Neuronal stem cell (in vitro differentiated cells): ENCODE measurements at places on chromosomes 3 and 15.

DNA sequence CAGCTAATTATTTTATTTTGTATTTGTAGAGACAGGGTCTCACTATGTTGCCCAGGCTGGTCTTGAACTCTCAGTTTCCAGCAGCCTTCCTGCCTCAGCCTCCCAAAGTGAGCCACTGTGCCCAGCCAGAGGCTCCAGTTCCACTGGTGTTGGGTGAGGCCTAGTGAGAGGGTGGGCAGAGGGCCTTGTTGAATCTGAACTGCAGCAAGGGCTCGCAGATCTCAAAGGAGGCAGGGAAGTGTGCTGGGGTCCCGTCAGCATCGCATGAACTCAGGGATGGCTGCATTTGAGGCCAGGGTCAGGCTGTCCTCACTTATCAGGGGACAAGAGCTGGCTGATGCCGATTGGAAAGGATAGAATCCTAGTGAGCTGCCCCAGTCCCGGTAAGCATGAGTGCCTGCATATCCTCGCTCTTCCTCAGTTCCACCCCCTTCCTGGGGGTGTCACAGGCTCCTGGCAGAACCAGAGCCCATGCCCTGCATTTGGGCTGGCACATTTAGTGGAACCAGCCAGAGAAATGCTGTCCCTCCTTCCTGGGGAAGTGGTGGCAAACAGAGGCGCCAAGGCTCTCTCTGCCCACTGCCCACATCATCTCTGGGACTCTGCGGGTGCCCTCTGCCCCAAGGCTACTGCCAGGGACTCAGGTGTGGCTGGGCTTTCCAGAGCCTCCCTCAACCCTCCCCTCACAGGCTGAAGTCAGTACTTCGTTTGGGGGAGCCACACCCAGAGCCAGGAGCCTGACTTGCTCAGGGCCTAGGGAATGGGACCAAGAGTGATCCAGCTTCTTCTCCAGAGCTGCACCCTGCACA, 24.1 kb downstream of the ALS2CL start:
- no peak for DNase-seq
- H3K4me3 ChIP-seq: no peak overlapping the region
- H3K36me3 ChIP-seq: no peaks in the 10 kb centered on the region
- no peak overlapping the region for H3K27ac ChIP-seq
- H3K4me1 ChIP-seq: peaks cover 8% of the 10 kb centered on the region
- no peaks in the 10 kb centered on the region for H3K27me3 ChIP-seq

GRCh38 chr3:181050738-181051137, 61.2 kb upstream of the DNAJC19 start:
- no peak overlapping the region for H3K4me3 ChIP-seq
- no peaks in the 10 kb centered on the region for H3K4me1 ChIP-seq
- DNase-seq: no peak
- no peak overlapping the region for H3K27ac ChIP-seq
- no peaks in the 10 kb centered on the region for H3K36me3 ChIP-seq

- H3K4me3 ChIP-seq: no peak overlapping the region
- no peaks in the 10 kb centered on the region for H3K27me3 ChIP-seq
- no peak for DNase-seq
- H3K4me1 ChIP-seq: peaks cover 5% of the 10 kb centered on the region
- no peak overlapping the region for H3K27ac ChIP-seq
- no peaks in the 10 kb centered on the region for H3K36me3 ChIP-seq
Observed at GRCh38 chr15:36617529-36618196, 38.2 kb downstream of the CDIN1 start.

GRCh38 chr15:66649235-66649984, 52.6 kb upstream of the SMAD6 start:
- DNase-seq: no peak
- no peak overlapping the region for H3K4me3 ChIP-seq
- H3K36me3 ChIP-seq: no peaks in the 10 kb centered on the region
- H3K27ac ChIP-seq: no peak overlapping the region

DNA sequence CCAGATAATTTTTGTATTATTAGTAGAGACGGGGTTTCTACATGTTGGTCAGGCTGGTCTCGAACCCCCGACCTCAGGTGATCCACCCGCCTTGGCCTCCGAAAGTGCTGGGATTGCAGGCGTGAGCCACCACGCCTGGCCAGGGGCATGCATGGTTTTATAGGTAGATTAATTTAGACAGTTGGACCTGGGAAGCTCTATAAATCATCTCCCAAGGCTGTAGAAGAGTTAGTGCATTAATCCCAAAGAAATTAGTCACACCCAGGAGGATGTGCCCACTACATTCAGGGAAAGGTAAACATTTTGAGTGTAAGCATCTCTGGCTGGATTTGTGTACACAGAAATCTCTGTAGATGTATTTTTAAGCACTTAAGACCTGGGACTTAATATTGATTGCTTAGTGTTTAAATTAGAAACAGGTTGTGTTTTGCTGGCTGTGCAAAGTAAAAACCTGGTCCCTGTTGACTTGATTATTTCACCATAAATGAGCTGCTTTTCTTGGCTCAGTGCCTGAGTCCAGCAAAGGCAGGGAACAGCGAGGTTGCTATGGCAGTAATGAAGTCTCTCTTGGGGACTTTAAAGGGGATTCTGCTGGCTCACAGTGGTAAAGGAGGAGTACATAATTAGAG, 19.2 kb downstream of the EXOSC7 start:
- DNase-seq: no peak
- H3K4me1 ChIP-seq: peaks cover 3% of the 10 kb centered on the region
- H3K27ac ChIP-seq: no peak overlapping the region
- H3K4me3 ChIP-seq: no peak overlapping the region
- H3K36me3 ChIP-seq: peaks cover 24% of the 10 kb centered on the region
- no peaks in the 10 kb centered on the region for H3K27me3 ChIP-seq

- no peak overlapping the region for H3K27ac ChIP-seq
- no peaks in the 10 kb centered on the region for H3K4me1 ChIP-seq
- no peaks in the 10 kb centered on the region for H3K27me3 ChIP-seq
- DNase-seq: no peak
Observed at GRCh38 chr15:98413933-98414546, 234.3 kb upstream of the IGF1R start.

DNA sequence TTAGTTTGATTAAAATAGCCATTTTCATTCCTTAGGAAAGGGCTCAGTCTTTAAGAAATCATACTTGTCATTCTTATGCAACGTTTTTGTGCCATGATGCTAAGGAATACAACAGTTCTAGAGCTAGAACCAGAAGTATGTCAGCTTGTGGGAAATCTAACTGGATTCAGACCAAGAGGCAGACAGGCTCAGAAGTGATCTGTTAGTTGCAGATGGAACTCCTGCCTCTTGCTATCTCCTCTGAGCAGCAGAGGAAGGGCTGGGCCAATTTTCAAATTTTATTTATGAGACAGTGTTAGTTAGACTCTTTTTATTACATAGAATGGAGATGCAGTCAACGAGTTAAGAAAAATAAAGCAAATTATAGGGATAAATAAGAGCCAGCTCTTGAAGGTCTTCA, 48.5 kb upstream of the RYR3 start:
- H3K27ac ChIP-seq: no peak overlapping the region
- no peaks in the 10 kb centered on the region for H3K4me1 ChIP-seq
- H3K36me3 ChIP-seq: no peaks in the 10 kb centered on the region
- no peaks in the 10 kb centered on the region for H3K27me3 ChIP-seq

DNA sequence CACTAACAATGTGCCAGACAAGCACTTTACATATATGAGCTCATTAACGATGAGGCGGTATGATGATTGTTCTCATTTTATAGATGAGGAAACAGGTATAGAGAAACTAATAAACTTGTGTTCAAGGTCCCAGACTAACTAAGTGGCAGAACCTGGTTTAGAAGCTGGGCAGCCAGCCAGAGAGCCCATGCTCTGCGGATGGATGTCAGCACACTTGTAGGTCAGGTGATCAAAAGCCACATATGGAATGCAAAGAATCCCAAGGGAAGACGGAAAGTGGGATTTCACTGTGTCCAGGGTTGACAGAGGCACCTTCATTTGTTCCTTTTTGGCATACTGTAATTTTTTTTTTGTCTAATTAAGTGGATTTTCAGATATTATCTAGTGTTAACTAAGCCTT, 103.7 kb downstream of the EFL1 start:
- H3K27ac ChIP-seq: no peak overlapping the region
- DNase-seq: no peak
- H3K4me3 ChIP-seq: no peak overlapping the region

GRCh38 chr3:188082031-188082430, 71.9 kb upstream of the LPP start:
- no peak overlapping the region for H3K27ac ChIP-seq
- no peak for DNase-seq
- no peaks in the 10 kb centered on the region for H3K27me3 ChIP-seq
- peaks cover 2% of the 10 kb centered on the region for H3K4me1 ChIP-seq
